ENCODE measurements at places on chromosomes 2 and 18.
A peak's percentile ranks its signal among the peaks of the same experiment; 100 is the strongest.

DNA sequence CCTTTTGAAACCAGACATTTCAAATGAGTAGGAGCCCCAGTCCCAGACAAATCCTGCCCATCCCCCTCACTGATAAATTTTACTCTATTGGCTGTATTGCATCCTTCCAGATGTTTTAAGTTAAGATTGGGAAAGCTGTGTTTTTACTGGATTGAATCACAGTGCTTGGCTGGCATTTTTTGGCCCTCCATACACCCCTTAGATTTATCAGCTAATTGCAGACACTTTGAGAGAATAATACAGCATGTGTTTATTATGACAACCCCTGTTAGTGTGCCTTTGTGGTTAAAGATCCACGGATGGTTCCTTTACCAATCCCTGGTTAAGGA lies 74.9 kb downstream of the ANTXR1 start:
- DNase-seq: no peak

- no peak for DNase-seq
Measured at GRCh38 chr2:107530046-107530445, 296.6 kb upstream of the RGPD4 start.

GRCh38 chr2:128291161-128291843 lies 27.4 kb downstream of the HS6ST1 start:
- DNase-seq: no peak

DNA sequence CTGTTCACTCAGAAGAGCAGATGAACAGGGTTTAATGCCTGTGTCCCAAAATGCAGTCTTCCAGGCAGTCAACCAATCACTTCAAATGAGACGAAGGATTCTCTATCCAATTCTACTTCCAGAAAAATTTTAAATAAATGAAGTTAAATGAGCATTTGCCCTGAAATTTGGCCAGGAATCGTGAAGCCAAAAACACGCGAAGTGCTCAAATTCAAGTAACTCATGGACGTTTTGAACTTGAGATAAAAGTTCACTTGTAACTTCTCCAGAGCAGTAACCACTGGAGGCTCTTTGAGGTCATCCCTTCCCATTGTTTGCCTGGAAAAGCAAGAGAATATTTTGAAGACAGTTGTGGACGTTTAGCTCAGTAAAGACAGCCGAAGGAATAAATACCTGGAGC lies 928.5 kb downstream of the NRXN1 start:
- no peak for DNase-seq

DNA sequence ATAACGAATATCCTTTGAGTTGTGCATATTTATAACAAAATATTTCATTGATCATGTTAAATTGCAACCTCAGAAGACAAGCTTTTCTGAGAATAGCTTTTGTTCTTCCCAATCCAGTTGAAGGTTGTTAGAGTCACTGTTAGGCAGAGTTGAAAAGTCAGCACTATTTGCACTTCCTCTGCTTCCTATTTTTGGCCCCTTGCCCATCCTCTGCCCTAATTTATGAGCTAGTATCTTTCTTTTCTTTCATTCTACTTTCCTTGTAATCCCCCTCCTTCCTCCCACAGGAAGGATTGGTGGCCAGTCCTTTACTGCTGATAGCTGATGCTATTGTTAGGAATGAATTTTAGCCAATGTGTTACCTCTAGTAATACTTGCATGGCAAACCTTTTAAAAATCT lies 4.9 kb downstream of the RALB start:
- DNase-seq: peak; percentile 44

DNA sequence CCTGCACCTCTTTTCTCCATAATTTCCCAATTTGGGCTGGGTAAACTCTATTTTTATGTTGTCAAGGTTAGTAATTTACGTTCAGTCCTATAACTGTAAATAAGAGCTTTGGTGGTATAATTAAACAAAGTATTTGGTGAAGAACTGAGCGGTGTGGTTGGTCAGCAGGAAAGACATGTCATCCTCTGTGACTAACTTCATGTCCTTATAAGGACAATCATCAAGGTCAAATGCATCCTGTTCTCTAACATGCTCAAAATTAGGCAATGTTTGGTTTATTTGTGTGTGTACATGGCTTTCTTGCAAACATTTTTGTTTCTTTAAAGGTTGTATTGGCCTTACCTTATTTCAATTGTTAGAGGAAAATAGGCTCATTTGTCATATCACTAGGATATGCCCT lies 121.5 kb upstream of the NABP1 start:
- DNase-seq: no peak

GRCh38 chr2:213238753-213239495 lies 45.3 kb upstream of the SPAG16 start:
- no peak for DNase-seq

- DNase-seq: no peak
Measured at GRCh38 chr2:7034303-7034702, 117.1 kb downstream of the RNF144A start.

GRCh38 chr2:239930378-239930777 lies 94.8 kb downstream of the NDUFA10 start:
- DNase-seq: no peak

- no peak for DNase-seq
Measured at GRCh38 chr18:8081872-8082553, 514.9 kb downstream of the PTPRM start.

DNA sequence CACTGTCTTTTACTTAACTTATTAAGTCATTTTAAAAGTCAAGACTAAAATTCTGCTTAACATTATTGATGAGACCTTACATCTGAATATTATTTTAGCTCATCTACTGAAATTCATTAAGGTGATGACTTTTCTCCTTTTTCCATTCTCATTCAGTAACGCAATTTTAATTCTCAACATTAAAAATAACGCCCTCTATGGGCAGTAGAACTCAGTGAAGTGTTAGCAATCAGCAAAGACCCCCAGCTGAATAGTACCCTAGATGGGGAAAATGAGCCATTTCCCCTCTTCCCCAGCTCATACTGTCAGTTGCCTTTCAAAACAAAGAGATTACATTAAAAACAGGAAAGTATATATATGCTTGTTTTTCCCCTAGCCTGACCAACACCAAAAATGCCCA lies 203.3 kb downstream of the NR4A2 start:
- no peak for DNase-seq

Data from CMK (cell line).